ENCODE measurements at places on chromosomes 2 and 18.

GRCh38 chr2:217975626-217976025, 27.2 kb downstream of the TNS1 start:
- DNase-seq: no peak

- DNase-seq: no peak
Observed at GRCh38 chr18:66873899-66874298, 270.0 kb upstream of the CDH19 start.

DNA sequence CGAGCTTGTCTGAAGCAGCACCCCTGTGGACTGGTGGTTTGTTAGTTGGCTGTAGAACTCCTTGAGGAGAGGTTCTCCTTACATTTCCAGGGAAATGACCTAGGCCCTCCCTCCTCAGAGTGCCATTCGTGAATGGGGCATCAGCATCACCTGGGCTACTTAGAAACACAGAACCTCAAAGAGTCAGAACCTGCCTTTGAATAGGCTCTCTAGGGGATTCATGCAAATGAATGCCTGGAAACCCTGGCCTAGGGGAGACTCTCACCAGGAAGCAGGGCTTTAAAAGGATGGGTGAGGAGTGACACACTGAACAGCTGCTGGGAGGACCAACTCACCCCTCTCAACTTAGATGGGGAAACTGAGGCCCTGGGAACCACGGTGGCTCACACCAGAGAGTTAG, 2.1 kb upstream of the MOCOS start:
- no peak for DNase-seq

DNA sequence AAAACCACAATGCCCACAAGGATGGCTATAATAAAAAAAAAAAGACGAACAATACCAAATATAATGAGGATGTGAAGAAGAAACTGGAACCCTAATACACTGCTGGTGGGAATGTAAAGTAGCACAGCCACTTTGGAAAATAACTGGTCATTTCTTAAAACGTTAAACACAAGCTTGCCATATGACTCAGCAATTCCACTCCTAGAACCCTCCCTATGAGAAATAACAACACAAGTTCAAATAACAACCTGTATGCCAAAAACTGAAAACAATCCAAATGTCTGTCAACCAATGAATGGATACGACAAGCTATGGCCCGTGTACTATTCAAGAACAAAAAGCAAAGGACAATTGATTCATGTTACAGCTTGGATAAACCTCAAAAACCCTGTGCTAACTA, 7.0 kb upstream of the ALPK2 start:
- peak; percentile 82 for DNase-seq

GRCh38 chr2:156083763-156084493, 248.6 kb downstream of the NR4A2 start:
- peak; percentile 17 for DNase-seq

GRCh38 chr2:62227386-62228075, 31.6 kb downstream of the B3GNT2 start:
- DNase-seq: no peak

DNA sequence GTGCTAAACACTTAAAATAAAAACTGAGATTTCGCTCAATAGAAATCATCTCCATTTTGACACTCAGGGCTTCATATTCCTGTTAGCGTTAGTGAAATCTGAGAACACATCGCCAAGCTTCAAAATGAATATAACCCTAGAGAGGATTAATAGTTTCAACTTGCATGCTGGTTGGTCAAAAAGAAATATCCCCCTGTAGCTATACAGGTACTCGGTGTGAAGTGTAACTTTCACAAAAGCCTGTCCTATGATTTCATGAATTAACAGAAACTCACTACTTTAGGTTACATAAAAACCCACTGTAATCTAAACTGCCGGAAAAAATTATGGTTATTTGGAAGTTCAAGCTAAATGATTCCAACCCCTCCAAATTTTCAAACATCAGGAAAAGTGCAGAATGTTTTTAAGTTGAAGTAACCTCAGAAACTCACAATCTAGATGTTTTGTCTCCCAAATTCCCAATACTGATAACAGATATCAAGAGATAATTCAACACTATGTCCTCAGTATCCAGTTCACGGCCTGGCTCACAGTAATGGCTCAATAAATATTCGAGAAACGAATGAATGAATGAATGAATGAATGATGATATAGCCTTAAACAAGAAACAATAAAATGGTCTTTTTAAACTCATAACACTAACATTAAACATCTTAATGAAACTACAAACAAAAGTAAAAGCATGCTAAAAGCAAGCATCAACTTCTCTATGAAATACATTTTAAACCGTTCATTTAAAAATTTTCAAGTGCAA, 2.5 kb downstream of the TLK1 start:
- no peak for DNase-seq

DNA sequence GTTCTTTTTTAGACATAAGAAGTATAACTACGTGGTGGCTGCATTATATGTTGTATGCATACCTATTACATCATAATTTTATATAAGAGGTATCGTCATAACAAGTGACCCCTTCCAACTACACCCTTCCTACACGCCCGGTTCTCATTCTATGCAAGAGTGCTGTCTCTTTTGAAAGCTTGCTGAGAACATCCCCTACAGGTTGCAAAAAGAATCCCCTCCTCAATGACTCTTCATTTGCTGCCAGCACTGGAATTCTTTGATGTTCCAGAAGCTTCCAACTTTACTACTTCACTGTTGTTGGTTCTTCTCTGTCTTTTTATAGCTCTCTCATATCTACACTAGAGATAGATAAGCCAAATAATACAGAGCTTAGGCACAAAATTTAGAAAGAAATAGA, 66.4 kb downstream of the CDH7 start:
- no peak for DNase-seq

DNA sequence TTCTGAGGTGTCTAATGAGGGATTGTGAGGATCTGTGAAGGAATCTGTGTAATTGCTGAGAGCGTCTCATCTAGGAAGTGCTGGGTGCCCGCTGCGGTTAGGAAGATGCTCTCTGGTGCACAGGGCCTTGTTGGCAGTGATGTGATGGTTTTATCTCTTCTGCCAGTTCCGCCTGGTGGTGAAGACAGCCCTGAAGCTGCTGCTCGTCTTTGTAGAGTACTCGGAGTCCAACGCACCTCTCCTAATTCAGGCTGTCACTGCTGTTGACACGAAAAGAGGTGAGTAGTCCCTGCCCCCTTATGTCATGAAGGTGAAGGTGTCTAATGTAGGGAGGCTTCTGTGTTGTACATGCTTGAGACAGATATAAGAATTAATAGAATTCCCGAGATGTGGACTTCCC, 234.2 kb downstream of the TPGS2 start:
- no peak for DNase-seq

DNA sequence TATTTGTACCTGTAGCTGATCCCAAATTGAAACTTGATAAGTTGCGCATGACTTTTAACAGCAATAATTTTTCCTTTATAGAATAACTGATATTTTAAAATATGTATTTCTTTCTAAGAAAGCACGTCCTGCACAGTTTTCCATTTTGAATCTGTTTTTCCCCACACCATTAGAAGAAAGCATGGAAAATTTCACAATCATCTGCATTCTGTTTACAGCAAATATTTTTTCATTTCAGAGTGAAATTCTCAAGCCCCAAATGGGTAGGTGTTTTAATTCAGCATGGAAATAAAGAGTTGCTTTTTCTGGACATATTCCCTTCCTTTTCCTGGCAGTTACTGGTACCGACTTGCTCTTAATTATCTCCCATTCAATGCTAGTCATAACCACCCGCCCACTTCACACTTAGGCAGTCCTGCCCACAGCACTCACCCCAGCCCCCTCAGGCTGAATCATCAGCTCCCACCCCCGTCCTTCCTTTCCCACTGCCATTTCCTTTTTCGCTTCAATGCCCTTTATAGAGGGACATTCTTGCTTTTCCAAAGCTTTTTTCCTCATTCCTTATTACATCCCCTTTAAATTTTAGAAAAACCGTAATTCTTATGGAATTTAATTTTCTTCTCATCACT, 89.2 kb upstream of the GLS start:
- DNase-seq: peak; percentile 87

GRCh38 chr2:182415771-182416170, 11.1 kb downstream of the PDE1A start:
- DNase-seq: no peak

DNA sequence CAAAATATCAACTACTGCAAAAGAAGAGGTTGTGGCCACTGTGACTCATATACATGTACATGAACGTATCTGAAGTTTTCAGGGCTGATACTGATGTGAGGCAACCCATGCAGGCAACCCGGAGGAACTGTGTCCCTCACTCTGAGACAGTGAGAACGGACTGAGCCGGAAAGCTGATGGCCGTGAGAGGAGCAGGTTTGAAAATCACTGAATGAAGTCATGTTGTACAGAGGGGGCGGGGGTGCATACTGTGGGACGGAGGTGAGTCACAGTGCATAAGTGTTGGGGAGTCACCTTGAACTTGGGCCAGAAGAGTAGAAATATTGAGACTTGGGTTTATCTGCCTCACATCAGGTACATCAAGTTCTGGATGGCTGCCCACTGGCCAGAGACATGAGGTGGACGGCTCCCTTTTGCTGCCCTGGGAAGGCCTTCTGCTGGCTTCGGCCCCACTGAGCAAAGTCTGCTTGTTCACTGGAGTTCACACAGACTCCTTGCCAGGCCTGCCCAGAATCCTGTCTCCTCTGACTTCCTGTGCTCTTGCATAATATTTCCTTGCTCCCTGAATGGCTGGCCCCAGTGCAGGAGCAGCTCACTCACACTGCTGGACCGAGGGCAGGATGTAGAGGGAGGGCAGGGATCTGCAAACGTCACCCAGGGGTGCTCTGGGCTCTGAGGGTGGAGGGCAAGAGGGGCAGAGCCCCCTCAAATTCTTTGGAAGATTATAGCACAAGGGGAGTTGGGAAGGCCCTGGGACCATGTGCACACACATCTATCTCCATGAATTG, 18.1 kb downstream of the EPAS1 start:
- peak; percentile 97 for DNase-seq

- no peak for DNase-seq
Observed at GRCh38 chr2:120821446-120822160, 85.9 kb downstream of the GLI2 start.

DNA sequence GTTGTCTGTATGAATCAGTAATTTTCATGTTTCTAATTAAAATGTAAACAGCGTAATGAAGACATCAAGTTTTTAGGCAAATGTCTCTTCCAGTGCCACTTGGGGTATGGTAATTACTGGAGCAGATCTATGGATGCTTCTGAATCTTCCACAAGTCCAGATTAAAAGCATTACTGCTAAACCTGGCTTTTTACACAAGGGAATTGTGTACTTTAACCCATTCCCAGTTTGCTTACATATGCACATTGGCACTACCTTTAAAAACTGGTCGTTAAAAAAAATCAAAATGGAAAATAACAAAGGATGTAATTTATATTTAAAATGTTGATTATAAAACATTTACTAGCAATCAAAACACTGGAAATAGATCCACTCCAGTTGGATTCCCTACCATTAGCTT, 19.7 kb downstream of the FIGN start:
- DNase-seq: no peak

DNA sequence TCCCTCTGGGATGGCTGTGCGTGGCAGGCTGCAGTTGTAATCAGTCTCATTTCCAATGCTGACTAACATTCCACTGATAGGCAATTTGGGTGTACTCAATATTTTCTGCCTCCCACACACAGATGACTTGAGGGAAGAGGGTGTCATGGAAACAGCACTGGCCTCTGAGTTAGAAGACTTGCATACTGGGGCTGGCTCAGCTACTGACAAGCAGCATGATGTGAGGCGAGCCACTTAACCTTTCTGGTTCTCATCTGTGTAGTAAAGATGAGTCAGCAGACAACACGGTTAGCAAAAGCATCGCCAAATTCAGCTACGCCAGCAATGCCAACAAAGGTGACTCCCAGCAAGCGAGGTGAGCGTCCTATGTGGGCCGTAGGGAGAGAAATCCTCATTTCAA, 73.5 kb downstream of the COLEC12 start:
- DNase-seq: peak; percentile 97

DNA sequence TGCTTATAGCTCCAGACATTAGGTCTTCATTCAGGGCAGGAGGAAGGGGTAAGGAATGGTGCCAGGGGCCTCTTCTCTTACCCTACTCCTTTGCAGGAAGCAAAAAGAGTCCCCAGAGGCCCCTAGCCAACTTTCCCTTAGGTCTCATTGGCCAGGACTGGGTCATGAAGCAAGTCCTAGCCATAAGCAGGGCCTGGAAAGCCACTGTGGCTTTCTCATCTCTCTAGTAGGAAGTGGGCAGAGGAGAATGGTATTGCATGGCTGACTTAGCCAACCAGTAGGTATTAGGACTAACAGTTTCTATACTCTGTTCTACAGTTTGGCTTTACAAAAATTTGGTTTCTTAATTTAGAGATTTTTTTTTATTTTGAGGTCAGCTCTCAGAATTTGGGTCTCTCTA, 4.8 kb downstream of the FAM228A start:
- no peak for DNase-seq

GRCh38 chr2:10246831-10247230, 55.9 kb upstream of the HPCAL1 start:
- no peak for DNase-seq

DNA sequence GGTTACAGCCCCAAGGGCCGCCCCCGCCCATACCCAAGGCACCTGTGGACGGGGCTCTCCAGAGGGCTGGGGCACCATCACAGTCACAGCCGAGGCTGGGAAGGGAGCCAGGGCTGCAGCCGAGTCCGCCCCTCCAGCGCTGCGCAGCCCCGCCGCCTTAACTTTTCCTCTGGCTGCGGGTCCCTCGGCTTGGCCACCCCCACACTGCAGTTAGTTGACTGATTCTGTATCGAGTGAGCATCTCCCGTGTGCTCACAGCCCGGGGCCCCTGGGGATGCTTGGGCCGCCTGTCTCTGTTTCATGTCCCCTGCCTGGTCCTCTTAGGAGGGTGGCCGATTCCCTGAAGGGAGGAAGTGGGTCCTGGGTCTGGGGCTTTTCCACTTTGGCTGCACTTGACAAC, 33.7 kb downstream of the EMILIN2 start:
- no peak for DNase-seq

- DNase-seq: peak; percentile 8
Observed at GRCh38 chr2:188244383-188244782, 47.3 kb upstream of the GULP1 start.

GRCh38 chr2:105749583-105750400, 5.1 kb downstream of the NCK2 start:
- peak; percentile 78 for DNase-seq

DNA sequence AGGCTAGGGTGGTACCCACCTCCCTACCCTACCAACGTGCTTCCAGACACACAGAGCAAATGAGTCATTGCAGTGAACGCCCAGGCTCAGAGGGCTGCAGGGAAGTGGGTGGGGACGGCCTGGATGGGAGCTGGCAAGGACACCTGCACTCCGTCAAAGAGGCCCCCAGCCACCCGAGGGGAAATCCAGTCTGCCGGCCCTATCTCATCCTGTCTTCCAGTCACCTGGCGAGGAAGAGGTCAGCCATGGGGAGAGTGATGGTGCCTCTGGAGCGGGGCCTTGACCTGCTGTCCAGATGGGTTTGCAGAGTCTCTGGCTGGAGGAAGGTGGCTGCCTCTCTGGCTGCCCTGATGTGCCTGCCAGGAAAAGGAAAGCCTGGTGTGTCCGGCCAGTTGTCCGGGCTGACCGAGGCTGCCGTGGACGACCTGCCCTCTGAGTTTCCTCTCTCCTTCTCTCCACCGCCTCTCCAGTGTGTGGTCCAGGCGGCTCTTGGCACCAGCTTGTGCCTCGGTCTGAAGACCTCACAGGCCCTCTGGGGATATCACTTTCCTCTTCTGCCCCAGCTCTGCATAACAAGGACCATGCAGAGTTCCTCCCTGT, 209.7 kb upstream of the COPS8 start:
- no peak for DNase-seq

GRCh38 chr18:76202322-76202721, 292.7 kb downstream of the ZNF516 start:
- DNase-seq: no peak
